NCI-H226 (cell line): ENCODE measurements at places on chromosomes 4 and X.
A peak's percentile ranks its signal among the peaks of the same experiment; 100 is the strongest.

- DNase-seq, result no peak
Observed at GRCh38 chr4:123393721-123394120, 2.9 kb upstream of the SPRY1 start.

- peak; percentile 59 for DNase-seq
Observed at GRCh38 chr4:23789762-23790161, 100.1 kb downstream of the PPARGC1A start.

GRCh38 chrX:20527558-20528011 is 260.9 kb upstream of the RPS6KA3 start:
- no peak for DNase-seq

DNA sequence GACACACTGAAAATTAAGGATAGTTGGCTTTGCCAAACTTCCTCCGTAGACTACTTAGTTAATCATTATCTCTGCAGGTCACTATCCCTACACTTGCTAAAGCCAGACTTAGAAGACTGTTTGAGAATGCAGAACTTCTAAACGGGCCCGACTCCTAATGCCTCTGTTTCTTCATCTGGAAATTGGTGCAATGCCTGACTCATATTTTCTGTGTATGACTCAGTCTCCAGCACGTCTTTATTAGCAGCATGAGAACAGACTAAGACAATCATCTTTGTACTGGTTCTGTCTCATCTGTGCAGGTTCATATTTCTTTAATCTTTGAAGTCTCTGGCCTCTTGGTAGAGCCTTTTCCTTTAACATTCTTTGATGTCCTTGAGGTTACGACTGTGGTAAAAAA is 411.9 kb upstream of the ACTRT1 start:
- DNase-seq, result no peak

DNA sequence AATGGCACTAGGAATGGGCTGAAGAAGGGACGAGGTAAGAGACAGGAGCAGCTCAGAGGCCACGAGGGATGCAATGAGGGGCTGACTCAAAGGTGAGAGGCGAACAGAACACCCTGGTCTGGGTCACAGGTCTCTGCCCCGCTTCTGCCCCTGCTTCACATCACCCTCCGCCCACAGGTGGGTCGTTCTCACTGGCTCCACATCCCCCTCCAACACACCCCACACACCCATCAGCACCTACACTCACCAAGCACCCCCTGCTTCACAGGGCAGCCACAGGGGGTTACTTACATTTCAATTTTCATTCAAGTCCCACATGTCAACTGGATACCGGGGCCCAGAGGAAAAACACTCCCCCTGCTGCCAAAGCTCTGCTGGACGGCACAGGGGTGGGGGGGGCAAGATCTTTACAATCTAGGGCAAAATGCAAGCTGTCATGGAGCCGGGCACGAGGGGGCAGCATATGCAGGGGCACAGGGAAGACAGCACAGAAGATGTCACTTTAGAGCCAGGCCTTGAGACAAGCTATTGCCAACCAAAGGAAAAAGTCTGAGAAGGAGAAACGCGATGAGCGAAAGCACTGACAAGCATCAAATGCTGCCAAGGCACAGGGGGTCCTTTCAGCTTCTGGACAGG is 94.0 kb downstream of the AFAP1 start:
- no peak for DNase-seq

- no peak for DNase-seq
Observed at GRCh38 chrX:42079968-42080367, 156.6 kb upstream of the CASK start.

DNA sequence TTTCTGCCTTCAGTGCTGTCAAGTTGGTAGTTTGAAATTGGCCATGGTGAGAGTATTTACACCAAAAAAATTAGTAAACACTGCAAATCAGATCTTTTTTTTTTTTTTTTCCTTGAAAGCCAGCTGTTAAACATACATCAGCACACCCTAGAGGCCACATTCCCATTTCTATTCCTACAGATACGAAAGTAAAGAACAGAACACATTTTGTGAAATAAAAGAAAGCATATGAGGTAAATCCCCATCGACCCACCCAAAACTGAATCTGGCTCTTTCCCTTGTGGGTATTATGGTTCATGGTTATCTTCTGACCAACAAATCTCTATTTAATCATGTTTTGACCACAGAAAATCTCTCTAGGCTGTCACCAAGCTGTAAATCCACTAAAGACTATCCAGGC is 41.8 kb upstream of the AP1AR start:
- DNase-seq, result no peak

GRCh38 chrX:108426262-108426661 is 12.0 kb downstream of the COL4A6 start:
- no peak for DNase-seq
